Hippocampal formation (tissue), 2 donors: ENCODE measurements at places on chromosomes 1 and 21.

DNA sequence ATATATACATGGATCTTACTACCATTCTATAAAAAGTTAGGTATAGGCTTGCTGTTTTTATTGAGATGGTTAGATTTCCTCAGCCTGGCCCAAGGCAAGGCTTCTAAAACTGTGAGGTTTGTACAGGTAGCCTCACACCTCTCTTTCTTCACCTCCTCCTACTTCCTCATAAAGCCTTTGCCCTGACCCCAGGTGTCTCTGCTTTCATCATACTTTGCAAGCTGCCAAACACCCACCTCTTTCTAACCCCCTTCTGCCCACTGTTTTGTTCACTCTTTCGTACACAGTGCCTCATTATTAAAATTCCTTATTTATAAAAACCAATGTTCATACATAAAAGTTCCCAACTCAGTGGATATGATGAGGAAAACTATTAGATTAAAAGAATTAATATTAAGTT lies 31.4 kb upstream of the SOAT1 start:
- DNase-seq = no peak

DNA sequence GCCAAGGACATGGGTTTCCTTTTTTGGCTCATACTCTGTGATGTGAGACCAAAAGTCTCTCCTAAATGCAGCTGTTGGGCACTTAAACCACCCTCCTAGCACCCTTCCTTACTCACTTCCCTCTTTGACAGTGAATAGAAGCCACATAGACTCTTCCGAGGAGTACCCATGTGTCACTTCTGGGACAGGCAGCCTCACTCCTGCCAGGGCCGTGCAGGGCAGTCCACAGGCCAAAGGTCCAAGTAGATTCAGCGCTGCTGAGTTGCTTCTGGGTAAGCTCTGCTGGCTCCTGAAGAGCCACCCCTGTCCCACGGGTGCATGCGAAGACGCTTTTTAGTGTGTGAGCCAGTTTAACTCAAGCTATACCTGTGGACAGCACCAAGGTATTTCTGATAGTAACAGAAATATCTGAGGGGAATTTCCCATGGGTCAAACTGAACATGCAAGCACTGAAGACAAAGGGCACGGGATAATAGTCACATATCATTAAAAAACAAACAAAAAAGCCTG lies 36.8 kb upstream of the BMP8B start:
- DNase-seq = no peak

- no peak for DNase-seq
These were observed 6.1 kb upstream of the HEYL start for GRCh38 chr1:39645411-39646043.

GRCh38 chr1:180793451-180793850 lies 119.2 kb upstream of the KIAA1614 start:
- no peak for DNase-seq

DNA sequence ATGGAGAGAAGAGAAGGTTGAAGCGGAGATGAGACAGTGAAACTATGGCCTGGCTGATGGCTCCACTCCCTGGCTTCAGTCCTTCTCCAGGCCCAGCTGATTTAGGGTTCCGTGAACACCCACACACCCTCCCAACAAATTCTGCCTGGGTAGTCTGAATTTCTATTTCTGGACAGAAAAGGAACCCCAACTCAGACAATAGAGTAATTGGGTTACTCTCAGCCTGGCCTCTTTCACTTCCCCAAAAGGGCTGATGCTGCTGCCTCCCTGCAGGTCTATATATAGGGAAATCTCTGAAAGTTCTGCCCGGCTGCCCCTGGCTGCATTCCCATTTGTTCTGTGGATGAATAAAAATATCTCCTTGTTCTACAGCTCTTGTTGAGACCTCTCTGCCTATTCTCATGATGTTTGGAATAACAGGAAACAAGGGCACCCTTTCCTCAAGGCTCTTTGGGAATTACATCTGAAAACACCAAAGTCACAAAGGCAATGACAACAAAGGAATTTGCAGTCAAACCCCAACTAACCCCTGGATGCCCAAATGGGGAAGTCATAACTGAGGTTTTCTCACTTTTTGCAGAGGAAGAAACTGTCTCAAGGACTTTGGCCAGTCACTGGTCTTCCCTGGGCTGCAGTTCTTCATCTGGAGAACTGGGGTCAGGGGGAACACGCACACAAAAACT lies 11.4 kb upstream of the ZSCAN20 start:
- DNase-seq = peak; percentile 36
